HAP-1 (cell line): ENCODE measurements at places on chromosomes 6 and 20.

DNA sequence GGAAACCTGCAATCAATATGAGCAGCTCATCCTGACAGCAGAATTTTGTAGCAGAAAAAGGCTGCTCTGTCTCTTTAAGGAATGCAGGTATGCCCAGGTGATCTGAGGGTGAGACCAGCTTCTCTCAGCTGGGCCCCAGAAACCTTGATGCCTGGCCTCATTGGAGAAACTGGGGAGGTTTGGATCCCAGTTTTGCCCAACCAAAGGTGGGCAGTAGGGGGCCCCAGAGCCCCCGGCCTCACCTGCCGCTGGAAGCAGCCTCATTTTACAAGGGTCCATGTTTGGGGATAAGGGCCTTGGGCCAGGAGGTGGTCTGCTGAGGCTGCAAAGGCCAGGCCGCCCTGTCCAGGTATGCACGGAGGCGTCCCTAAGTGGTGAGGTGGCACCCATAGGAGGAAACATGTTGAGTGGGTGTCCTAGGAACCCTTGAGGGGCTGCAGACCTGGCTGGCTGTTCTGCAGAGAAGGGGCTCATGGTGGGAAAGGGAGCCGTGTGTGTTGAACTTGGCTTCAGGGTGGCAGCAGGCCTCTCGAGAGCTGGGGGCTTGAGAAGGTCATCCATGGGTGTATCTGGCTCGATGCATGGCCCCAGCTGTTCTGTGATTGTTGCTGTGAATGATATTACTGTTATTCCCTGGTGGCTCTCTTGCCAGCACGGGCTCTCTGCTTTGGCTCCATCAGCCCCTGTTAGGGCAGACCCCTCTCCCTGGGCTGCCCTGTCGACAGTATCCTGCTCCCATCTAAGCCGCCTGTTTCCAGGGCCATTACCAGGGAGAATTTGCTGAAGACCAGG lies 208.4 kb downstream of the CDH4 start:
- DNase-seq = no peak

- no peak for DNase-seq
These were observed 87.0 kb upstream of the LRFN2 start for GRCh38 chr6:40674170-40674569.

DNA sequence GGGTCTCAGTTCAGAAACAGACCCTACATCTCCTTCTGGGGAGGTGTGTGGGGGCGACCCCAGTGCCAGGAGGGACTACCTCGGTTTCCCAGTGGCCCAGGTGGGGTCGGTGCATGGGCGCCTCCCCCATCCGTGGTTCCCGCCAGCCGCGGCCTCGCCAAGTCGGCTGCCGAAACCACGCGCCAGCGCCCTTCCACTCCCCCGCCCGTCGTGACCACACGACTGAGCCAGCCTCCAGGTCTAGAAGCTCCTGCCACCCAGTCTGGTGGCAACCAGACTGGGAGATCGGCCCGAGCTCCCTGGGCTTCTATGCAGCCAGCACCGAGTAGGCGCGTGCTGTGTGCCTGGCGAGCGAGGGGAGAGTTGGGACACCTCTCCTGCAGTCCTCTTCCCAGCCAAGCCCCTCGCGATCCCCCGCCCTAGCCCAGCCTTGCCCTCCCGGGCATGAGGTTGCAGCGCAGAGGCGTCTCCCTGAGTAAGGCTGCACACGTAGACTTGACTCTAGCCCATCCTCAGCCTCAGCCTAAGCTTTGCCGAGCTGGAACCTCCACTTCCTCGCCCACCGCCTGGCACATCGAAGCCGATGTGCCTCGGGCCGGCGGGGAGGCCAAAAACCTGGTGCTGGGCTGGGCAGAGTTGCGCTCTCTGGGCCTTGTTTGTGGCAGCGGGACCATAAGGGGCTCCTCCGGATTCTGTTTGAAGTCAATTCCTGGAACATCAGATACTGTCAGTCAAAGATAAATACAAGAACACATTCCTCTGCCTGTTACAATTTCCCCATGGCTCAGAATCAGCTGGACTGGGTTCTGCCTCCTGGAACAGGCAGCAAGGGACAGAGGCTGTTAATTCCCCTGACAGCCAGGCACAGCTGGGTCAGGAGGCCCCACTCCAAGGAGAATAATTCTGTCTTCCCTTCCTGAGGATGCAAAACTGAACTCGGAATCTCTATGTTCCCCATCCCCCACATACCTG lies 1.5 kb upstream of the CPNE5 start:
- DNase-seq = no peak

DNA sequence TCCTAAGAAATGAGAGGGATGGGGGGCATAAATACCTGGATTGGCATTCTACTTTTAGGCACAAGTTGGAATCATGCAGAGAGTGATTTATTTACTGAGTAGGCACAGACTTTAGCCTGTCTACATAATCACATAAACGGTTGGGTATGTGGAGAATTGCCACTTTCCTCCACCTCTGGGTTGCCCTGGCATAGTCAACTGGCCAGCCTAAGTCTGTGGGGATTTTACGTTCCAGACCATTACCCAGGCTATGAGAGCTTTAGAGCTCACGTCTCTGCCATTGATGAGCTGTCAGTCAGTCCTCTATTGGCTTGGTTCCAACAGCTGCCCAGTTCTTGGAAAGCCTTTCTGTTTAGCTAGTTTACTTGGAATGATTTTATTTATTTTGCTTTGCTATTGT lies 5.0 kb upstream of the BHLHE23 start:
- no peak for DNase-seq

GRCh38 chr6:115323001-115323400 lies 737.7 kb downstream of the FRK start:
- no peak for DNase-seq

- no peak for DNase-seq
These were observed 18.6 kb upstream of the BCAS4 start for GRCh38 chr20:50776122-50776817.

DNA sequence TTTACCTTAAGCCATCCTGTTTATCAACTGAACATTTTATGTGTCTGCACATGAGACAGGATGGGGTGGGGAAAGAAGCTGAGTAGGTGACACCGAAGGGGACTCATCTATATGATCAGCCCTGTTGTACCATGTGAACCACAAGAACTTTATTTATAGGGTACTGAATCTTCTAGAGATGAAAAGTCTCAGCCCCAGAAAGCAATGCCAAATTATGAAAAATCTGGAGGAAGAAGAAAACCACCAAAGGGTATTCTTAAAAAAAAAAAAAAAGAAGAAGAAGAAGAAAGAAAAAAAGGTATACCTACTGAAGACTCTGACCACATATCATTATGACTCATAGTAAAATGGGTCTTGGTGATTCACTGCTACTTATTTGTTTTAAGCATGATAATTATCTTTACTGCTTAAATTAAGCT lies 39.8 kb upstream of the HBS1L start:
- DNase-seq = no peak

DNA sequence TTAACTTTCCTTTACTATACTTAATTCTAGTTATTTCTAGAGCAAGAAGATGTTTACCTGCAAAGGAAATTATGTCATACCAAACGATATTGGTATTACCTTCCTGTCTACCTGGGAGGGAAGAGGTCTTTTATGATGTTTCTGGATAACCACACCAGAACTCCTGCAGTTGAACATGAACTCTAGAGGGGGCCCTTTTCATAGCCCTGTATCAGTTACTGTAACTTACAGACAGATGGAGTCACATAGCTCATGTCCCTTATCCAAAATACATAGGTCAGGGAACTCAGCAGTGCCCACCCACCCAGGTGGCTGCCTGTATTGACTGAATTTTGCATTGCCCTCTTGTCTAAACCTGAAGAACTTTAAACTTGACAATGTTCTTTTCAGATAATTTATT lies 35.1 kb upstream of the MYL9 start:
- DNase-seq = peak; percentile 11

- DNase-seq = no peak
These were observed 26.2 kb upstream of the GATA5 start for GRCh38 chr20:62501801-62502495.

DNA sequence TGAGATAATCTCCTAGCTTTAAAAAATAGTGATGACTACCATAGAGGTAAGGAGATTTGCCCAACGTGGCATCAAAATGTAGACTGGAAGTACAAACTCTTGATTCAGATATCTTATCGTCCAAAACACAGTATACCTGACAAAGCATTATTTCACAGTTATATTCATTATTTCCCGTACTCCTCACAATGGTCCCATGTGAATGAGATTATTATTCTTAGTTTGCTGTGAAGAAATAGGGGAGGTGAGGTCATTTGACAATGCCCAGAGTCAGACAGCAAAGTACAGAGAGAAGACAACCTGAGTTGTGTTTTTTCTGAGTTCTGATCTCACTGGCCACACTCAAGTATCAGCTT lies 1.2 kb upstream of the TFB1M start:
- no peak for DNase-seq

DNA sequence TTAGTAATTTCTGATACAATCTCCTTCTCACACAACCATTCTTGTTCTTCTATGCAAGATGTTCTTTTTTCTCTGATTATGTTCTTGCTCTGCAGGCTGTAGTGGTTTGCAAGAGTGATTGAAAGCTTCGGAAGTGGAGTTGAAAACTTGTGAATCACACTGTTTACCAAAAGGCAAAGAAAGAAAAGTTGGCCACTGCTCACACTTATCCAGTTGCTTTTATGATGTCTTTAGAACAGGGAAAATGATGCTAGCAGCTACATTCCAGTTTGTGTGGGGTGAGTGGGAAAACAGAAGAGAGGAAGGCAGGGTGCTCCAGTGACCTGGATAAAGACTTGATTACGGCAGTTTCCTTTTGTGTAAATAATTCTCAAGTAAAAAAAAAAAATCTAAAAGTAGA lies 583.3 kb downstream of the TENT5A start:
- no peak for DNase-seq

DNA sequence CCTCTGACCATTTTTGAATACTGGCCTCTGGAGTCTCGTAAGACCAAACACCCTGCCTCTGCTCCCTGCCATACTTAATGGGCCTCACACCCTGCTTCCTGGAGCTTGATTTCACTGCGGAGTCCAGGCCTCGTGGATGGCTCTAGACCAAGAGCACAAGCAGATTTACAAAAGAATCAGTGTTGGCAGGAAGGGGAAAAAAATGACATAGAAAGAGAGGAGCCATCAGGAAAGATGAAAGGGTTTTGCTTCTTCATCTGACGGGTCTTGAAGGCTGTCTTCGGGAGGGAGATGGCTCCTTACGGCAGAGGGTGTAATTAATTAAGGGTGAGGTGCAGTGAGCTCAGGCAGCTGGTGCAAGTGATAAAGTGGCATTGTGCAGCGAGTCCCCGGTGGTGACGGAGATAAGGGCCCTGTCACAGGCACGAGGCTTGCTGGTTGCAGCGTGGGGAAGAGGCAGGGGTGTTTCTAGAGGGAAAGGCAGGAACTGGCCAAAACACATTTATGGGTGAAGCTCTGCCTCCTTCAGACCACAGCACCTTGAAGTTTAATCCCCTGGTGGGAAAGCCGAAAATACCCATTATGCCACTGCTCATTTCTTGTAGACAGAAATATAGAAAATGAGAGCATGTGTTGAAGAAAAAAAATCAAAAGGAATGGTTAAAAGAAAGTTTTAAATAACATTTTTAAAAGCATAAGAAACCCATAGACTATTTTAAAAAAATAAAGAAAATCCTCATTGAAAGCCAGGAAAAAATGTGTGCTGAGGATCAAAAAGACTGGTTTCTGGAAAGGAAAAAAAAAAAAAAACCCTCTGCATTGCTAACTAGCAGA lies 128.6 kb upstream of the LRFN2 start:
- DNase-seq = no peak

GRCh38 chr6:137680705-137681346 lies 186.2 kb upstream of the TNFAIP3 start:
- no peak for DNase-seq
